ENCODE measurements at places on chromosomes 4 and X.
A peak's percentile ranks its signal among the peaks of the same experiment; 100 is the strongest.

DNA sequence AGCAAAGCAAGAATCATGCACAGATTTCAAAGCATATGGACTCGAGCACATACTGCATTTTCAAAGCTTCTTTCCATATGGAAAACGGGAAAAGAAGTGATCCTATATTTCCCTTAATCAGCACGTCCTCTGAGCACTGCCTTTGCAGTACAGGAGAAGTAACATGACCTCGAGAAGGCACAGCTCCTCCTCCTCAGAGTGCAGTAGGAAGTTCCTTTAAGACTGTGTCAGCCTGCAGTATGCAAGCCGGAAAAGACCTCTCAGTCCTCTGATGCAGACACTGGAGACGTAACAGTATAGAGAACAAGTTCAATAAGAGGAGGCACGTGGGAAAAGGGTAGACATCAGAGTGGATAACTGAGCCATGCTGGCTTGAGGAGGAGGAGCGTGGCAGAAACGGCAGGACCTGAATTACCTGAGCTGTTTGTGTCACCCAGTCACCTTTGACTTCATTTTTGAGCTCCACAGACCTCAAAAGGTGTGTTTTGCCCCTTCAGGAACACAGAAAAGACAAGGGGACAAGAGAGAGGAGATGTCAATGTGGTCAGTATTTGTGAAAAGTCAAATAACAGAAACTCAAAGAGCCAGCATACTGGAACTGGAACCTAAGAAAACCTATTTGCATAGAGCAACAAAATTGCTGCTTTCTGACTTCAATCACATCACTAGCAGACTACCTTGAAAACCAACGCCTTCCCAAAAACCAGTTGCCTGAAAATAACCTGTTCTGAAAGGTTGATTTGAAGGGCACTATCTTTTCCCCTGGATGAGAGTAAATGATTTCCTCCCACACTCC lies 20.8 kb downstream of the IRF2 start:
- peak; percentile 56 for DNase-seq

GRCh38 chr4:47639531-47639930 lies 154.5 kb downstream of the ATP10D start:
- no peak for DNase-seq

GRCh38 chr4:55303760-55304165 lies 42.3 kb upstream of the SRD5A3 start:
- no peak for DNase-seq

DNA sequence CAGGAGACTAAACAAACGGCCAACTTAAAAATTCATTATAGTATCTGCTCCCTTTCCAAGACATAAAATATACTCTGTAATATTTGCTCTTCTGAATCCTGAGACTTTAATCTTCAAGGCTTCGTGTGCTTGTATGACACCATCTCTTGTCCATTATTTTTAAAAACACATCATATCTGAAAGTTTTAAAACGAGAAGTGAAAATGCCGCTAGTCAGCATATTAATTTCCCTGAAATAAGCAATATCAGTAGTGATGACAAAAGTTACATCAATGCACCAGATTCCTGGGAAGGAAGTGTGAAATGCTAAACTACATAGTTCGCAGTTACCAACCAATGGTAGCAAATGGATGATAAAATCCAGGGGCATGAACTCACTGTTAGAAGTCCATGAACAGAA lies 66.8 kb upstream of the EXOC1L start:
- no peak for DNase-seq

- DNase-seq: no peak
These were observed 802.4 kb downstream of the TRIML1 start for GRCh38 chr4:188941524-188942119.

DNA sequence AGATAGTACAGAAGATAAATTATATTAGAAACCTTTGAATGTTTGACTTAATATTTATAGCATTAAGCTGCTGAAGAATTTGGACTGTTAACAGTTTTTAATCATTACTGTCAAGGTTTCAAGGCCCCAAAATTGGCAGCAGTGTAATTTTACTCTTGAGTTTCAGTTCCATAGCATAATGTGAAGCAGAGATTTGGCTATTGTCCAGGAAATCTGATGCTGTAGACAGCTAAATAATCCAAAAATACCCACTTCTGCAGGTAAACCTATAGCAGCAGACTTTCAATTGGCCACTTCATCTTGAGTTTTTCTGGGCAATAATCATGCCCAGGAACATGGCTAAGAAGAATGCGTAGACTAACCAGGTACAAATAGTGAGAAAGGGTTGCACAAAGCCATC lies 85.0 kb downstream of the RCHY1 start:
- DNase-seq: no peak

- no peak for DNase-seq
These were observed 158.5 kb downstream of the NR3C2 start for GRCh38 chr4:148283665-148284064.

DNA sequence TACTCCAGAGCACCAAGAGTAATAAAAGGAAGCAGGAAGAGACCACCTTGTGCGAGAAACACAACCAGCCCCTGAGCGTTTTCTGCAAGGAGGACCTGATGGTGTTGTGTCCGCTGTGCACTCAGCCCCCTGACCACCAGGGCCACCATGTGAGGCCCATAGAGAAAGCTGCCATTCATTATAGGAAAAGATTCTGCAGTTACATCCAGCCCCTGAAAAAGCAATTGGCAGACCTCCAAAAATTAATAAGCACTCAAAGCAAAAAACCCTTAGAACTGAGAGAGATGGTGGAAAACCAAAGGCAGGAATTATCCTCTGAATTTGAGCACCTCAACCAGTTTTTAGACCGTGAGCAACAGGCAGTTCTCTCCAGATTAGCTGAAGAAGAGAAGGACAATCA lies 5.7 kb downstream of the TRIM75 start:
- no peak for DNase-seq

GRCh38 chrX:38515291-38515690 lies 46.1 kb upstream of the TSPAN7 start:
- no peak for DNase-seq

GRCh38 chrX:68415316-68415715 lies 18.0 kb downstream of the OPHN1 start:
- DNase-seq: no peak
